ENCODE measurements at places on chromosomes 7 and 10.

GRCh38 chr7:30831227-30831626 lies 60.0 kb downstream of the MINDY4 start:
- DNase-seq: no peak

DNA sequence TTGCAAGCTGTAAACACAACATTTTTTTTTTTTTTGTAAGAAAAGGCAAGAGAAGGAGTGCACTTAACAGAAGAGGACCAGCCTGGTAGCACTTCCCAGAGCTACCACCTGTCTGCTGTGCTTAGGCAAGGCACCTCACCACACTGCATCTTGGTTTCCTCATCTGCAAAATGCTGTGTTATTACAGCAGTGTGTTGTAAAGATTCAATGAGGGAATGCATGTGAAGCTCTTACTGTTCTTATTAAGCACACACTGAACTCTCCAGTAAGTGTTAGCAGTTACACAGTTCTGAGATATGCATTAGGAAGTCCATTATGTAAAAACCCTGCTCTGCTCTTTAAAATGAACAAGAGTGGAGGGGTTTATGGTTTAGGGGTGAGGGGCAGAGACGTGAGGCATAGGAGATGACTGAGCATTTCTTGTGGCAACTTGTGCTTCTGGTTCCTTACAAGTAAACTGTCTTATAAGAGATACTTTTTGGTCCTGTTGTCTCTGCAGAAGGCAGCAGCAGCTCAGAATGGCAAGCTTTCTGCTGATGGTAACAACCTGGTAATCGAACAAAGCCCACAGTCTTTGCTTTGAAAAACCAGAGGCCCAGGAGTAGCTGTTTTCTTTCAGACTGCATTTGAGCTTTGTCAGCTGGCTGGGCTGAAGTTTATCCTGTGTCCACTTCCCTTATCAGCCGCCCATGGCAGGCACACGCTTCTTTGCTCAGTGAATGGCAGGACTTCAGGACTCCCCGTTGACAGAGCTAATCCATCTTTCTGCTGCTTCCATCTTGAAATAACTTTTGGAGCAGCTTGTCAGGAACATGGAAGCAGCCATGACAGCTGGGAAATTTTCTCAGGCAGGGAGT lies 98.8 kb upstream of the BMPER start:
- no peak for DNase-seq

DNA sequence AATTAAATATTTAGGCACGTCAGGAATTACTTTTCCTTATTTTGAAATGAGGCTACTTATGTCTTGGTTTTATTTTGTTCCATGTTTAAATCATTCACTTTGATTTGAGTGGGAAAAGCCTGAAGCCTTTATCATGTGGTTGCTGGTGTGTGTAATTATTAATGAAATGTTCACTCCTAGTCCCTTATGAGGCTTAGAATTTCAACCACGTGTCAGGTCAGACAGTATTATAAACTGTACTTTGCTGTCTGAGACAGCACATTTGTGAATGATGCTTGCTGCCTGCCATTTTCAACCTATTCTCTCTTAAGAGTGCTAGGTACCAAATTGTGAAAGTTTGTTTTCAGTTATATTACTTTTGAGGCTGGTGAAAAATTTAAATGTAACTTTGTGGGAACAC lies 58.9 kb downstream of the COL17A1 start:
- no peak for DNase-seq

DNA sequence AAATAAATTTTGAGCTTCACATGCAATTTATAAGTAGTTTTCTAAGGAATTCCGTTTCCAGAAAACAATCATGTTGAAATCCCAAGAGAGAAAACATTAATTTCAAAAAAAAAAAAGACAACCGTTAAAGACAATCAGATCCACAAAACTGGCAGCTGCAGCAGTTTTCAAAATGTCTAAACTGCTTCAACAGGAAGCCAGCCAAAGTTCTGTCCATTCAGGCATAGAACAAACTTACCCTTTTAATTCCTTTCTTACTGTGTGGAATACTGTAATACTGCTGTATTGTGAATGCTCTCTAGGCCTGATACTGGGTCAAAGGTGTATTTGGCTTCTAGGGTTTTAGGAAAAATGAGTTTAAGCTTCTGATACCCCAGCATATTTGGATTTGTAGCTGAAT lies 31.6 kb downstream of the HOXA1 start:
- no peak for DNase-seq

GRCh38 chr10:28951484-28951883 lies 274.2 kb downstream of the BAMBI start:
- no peak for DNase-seq
